ENCODE measurements at places on chromosomes 13 and 19. TPM values are rescaled to one million over a fixed set of nuclear protein-coding genes. Genes with fewer than 3 reads are reported as not detected.

LRRC63 gene
- 4.4 TPM for total RNA-seq

THAP8 gene
- 1.9 TPM for total RNA-seq

ATP8A2 gene
- total RNA-seq: 66.4 TPM

PINLYP gene
- 14.4 TPM for total RNA-seq

GPC5 gene
- total RNA-seq: 8.1 TPM

CYP2F1 gene
- total RNA-seq: not detected

DHDH gene
- not detected for total RNA-seq

CLN5 gene
- total RNA-seq: 36.9 TPM

SPACA4 gene
- total RNA-seq: not detected

SIGLEC10 gene
- 1.9 TPM for total RNA-seq

TLE2 gene
- total RNA-seq: 11.3 TPM

CPB2 gene
- not detected for total RNA-seq

ANGPTL8 gene
- not detected for total RNA-seq

STOML3 gene
- not detected for total RNA-seq

ICAM5 gene
- total RNA-seq: 4.1 TPM

NLRP4 gene
- not detected for total RNA-seq

CD177 gene
- 0.31 TPM for total RNA-seq

BRCA2 gene
- total RNA-seq: 4.7 TPM

ITGBL1 gene
- total RNA-seq: not detected

HSPH1 gene
- 102 TPM for total RNA-seq

TMEM238 gene
- not detected for total RNA-seq

KLHL1 gene
- total RNA-seq: 60.7 TPM

CGB3 gene
- not detected for total RNA-seq

PGLYRP1 gene
- not detected for total RNA-seq

CBY2 gene
- total RNA-seq: not detected

ARL11 gene
- total RNA-seq: not detected

OLFM2 gene
- total RNA-seq: 153 TPM

GJB2 gene
- total RNA-seq: 0.63 TPM

KLK14 gene
- total RNA-seq: 0.63 TPM
